Vein endothelial cell (primary cell): ENCODE measurements at places on chromosomes 3 and 15. TPM values are rescaled to one million over a fixed set of nuclear protein-coding genes. Genes with fewer than 3 reads are reported as not detected.

PLSCR5 gene
- total RNA-seq: not detected in 2 replicates

NR1I2 gene
- 0.38 TPM in 1 of 2 replicates, not detected in the other for total RNA-seq

DAZL gene
- not detected in 2 replicates for total RNA-seq

TBL1XR1 gene
- total RNA-seq: 117 and 127 TPM in 2 replicates

GOLGA6A gene
- not detected in 2 replicates for total RNA-seq

IGF1R gene
- 53.5 and 54.5 TPM in 2 replicates for total RNA-seq

CPNE9 gene
- total RNA-seq: not detected in 2 replicates

CACNA2D3 gene
- not detected in 2 replicates for total RNA-seq

SAMD7 gene
- not detected in 2 replicates for total RNA-seq

ZBTB20 gene
- 22.8 and 29.4 TPM in 2 replicates for total RNA-seq

NMB gene
- 4.6 and 6.0 TPM in 2 replicates for total RNA-seq

MAGEF1 gene
- 6.9 TPM in 2 replicates for total RNA-seq

SEMA3G gene
- total RNA-seq: 18.2 and 65.0 TPM in 2 replicates

MESP2 gene
- 0.19 TPM in 1 of 2 replicates, not detected in the other for total RNA-seq

PCLAF gene
- total RNA-seq: 28.7 and 29.4 TPM in 2 replicates

ANKDD1A gene
- 2.5 and 2.6 TPM in 2 replicates for total RNA-seq

IL17RC gene
- 15.9 and 28.4 TPM in 2 replicates for total RNA-seq

MAP6D1 gene
- total RNA-seq: 2.9 and 3.7 TPM in 2 replicates
